ENCODE measurements at places on chromosomes 1 and 21.
A peak's percentile ranks its signal among the peaks of the same experiment; 100 is the strongest.

DNA sequence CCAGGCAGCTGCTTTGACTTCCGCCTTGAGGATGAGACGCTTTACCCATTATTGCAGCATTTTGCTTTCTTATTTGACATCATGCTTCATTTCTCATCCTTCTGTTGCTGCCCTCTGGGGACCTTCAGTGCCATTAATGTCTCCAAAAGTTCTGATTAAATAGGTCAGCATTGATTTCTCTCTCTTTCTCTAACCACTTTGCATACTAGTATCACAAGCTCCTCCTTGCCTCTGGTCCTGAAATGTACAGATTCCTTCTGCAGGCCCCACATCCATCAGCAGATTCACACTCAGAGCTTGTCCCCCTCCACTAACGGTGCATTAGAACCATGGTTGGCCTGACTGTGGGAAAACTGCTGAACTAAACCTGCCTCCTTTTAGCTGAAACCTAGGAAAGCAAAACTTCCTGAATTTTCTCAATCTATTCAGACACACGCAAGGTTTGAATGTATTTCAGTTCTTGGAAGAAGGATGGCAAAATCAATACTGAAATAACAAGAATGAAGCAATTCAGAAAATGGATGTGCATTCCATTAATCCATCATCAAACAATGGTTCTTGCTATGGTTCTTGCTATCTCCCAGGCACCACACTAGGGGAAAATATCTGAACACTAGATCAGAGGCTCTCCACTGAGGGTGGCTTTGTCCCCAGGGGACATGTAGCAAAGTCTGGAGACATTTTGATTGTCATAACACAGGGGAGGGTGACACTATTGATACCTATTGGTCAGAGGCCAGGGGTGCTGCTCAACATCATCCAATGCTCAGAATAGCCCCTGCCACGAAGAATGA, 154.5 kb downstream of the PCP4 start:
- no peak for DNase-seq

DNA sequence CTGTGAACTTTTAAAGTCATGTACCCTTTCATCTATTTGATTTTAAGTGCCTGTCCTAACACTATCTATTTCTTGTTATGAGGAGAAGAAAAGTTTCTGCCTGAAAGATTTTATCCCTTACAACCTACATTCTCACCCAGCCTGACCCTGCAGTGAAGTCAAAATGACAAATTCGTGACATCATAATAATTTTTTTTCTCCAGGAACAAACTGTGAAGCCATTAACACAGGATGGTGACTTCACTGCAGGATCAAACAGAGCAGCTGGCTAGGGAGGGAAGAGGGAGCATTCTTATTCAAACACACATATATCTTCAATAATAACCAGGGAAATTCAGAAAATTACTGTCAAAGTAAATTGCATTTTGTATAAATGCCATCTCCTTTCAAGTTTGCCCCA, 147.8 kb upstream of the PRMT6 start:
- DNase-seq, result no peak

- no peak for DNase-seq
These were observed 8.7 kb downstream of the PEAR1 start for GRCh38 chr1:156901966-156902915.

- DNase-seq, result no peak
These were observed 18.0 kb downstream of the ACP6 start for GRCh38 chr1:147652306-147652705.

DNA sequence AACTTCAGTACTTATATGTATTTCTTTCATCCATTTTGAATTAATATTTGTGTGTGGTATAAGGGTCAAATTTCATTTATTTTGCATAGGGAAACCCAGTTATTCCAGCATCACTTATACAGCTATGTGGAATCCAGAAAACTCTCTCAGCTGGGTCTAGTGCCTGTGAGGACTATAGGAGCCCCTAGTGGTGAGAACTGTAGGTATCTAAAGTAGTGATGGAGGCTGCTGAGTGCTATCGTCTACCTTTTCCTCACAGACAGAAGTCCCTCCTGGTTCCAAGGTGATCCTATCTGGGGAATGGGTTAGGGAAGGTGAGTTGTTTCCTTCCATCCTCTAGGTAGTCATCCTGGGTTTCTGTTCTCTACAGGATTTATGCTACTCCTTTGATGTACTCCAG, 352.0 kb upstream of the C1orf87 start:
- DNase-seq, result no peak

- no peak for DNase-seq
These were observed 55.3 kb downstream of the CHD5 start for GRCh38 chr1:6124746-6125365.

GRCh38 chr1:157189096-157189495, 50.9 kb upstream of the ETV3 start:
- no peak for DNase-seq

- no peak for DNase-seq
These were observed 110.1 kb downstream of the CSMD2 start for GRCh38 chr1:34054920-34055319.

- DNase-seq, result peak; percentile 32
These were observed at the start of gene CYP2J2 for GRCh38 chr1:59926381-59927123. CYP2J2 (minus strand) TSS chr1:59926773; CDS start chr1:59926746, 27 bp downstream.

GRCh38 chr1:247089616-247090375, 11.2 kb upstream of the ZNF670 start:
- DNase-seq, result no peak

DNA sequence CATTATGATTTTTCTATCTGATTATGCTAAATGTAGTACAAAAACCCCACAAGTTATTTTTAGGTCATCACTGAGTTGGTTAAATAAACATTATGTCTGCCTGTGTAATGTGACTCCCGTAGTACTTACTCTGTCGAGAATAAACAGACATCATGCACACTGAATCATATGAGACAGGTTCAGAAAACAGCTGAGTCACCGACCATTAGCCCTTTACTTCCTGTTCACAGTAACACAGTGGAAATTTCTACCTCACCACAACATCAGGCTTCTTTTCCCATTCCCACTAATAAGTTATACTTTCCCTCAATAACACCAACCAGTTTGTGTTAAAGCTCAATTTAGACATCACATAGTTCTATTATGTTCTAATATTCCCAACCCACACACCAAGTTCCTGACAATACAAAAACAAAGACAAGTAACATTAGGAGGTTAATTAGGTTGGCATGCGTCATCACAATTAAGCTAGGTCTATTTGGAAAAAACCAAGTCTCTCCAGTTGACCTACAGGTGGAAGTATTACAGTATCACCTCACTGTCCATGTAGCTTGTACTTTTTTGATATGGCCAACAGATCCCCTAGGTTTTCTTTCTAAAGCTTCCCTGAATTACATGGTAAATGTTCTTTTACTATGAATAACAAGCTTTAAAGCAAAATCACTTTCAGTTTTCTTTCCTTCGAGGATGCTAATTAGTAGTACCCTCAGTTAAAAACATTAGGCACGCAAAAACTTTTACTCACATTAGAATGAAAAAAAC, 154.2 kb downstream of the EIF4G3 start:
- peak; percentile 8 for DNase-seq

GRCh38 chr1:1939296-1940122, 20.4 kb upstream of the TMEM52 start:
- DNase-seq, result no peak

GRCh38 chr21:21788591-21788990, 790.4 kb downstream of the NCAM2 start:
- DNase-seq, result no peak

- DNase-seq, result no peak
These were observed 14.9 kb downstream of the CSRP1 start for GRCh38 chr1:201491896-201492511.
